ENCODE measurements at places on chromosomes 3 and 15.

GRCh38 chr15:51806123-51806522 lies 23.3 kb upstream of the TMOD3 start:
- DNase-seq, result no peak

GRCh38 chr3:122227036-122227781 lies 43.7 kb downstream of the CASR start:
- DNase-seq, result no peak

- DNase-seq, result peak; percentile 42
Measured at GRCh38 chr3:71389911-71390573, 193.5 kb downstream of the FOXP1 start.

GRCh38 chr3:9916734-9917680 lies at the start of gene IL17RC:
Gene IL17RC (plus strand): TSS chr3:9917098. CDS start chr3:9917316, 218 bp downstream.
- DNase-seq, result peak; percentile 86

GRCh38 chr15:83462953-83463433 lies 15.9 kb downstream of the SH3GL3 start:
- DNase-seq, result no peak

DNA sequence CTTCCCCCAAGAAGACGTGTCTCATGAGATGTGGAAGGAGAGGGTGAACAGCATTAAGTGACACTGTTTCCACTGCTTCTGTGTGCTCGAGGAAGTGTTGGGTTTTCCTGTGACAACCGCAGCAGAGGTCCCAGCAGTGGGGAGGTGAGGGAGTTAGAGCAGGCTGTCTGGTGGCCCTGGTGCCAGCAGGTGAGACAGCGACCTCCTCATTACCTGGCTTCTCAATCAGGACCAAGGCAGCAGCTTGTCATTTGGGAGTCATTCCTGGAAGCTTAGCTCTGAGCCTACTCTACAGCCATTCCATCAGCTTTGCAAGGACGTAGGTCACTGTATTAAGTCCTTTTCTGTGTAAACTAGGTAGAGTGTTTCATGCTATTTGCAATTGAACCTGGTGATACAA lies 63.3 kb upstream of the RGMA start:
- no peak for DNase-seq

- no peak for DNase-seq
Measured at GRCh38 chr3:129315223-129315997, 36.7 kb downstream of the HMCES start.

DNA sequence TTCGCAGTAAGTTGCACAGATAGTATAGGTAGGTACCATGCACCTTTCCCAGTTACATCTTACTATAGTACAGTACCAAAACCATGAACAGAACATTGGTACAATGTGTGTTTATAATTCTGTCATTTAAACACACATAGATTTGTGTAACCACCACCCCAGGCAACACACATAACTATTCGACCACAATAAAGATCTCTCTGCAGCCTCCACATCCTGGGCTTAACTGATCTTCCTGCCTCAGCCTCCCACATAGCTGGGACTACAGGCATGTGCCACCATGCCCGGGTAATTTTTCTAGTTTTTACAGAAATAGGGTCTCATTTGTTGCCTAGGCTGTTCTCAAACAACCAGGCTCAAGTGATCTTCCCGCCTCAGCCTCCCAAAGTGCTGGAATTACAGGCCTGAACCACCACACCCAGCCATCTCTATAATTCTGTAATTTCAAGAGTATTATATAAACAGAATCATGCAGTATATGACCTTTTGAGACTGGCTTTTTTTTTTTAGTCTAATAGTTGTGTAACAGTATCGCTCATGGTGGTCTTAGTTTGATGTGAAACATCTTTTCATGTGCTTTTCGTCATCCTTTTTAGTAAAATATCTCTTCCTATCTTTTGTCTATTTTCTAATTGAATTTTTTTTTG lies 13.3 kb upstream of the TMF1 start:
- no peak for DNase-seq

GRCh38 chr15:28273468-28273867 lies 48.5 kb downstream of the HERC2 start:
- no peak for DNase-seq

DNA sequence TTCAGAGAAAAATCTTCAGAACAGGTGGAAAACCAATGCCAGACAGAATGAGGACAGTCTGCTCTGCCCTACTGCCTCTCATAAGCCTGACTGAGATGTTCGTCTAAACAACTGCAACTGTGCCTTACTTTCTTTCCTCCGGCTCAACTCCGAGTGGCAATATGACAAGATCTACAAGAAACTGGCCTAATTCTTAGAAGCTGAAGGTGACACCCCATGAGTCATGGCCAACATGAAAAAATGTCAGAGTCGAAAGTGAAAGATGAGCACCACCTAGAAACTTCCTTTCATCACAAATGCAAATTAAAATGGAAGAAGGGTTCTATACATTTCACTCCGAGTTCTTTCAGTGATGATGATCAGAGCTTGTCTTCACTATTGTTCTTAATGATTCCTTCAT lies 12.9 kb downstream of the PCYT1A start:
- no peak for DNase-seq

GRCh38 chr3:172466553-172467130 lies 18.4 kb upstream of the GHSR start:
- no peak for DNase-seq

DNA sequence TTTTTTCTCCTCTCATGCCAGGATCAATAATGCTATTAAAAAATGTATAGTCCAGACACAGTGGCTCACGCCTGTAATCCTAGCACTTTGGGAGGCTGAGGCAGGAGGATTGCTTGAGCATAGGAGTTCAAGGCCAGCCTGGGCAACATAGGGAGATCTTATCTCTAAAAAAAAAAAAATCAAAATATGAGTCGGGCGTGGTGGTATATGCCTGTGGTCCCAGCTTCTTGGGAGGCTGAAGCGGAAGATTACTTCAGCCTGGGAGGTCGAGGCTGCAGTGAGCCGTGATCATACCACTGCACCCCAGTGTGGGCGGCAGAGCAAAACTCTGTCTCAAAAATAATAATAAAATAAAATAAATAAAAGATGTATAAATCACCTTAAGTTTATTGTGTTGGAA lies 75.4 kb downstream of the WWTR1 start:
- no peak for DNase-seq
